Ammon's horn (tissue), 1 donor: ENCODE measurements at places on chromosomes 1 and 21.

DNA sequence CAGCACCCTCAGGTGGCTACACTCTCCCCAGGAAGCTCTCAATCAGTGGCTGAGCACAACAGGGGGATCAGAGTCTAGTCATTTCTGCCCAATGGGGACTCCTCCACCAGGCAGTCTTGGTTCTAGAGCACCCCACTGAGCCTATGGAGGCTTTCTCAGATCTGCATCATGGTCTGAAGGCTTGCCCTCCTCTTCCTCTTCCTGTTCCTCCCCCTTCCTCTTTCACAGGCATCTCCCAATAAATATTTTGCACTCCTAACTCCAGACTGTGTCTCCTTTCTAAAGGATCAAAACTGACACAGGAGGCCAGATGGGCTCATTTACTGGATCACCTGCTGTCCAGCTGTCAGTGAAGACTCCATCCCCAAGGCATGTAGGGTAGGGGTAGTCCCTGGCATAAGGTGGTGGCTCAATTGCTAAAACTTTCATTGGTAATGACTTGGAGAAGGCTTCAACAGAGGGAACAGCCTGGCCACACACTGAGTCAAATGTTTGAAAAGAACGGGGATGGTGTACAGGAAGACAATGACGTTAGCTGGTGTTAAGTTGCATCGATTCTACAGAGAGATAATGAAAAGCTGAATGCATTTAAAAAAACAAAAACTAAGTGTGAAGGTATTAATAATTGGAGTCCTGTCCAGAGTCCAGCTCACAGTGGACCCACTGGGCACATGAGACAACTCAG lies 84.2 kb upstream of the SLC2A1 start:
- no peak for DNase-seq

GRCh38 chr1:155136748-155137147 lies 1.1 kb downstream of the SLC50A1 start:
- DNase-seq = no peak

GRCh38 chr1:145846201-145846612 lies 777 bp downstream of the NUDT17 start:
- peak; percentile 18 for DNase-seq

GRCh38 chr1:164651351-164651951 lies 92.5 kb downstream of the PBX1 start:
- DNase-seq = no peak

DNA sequence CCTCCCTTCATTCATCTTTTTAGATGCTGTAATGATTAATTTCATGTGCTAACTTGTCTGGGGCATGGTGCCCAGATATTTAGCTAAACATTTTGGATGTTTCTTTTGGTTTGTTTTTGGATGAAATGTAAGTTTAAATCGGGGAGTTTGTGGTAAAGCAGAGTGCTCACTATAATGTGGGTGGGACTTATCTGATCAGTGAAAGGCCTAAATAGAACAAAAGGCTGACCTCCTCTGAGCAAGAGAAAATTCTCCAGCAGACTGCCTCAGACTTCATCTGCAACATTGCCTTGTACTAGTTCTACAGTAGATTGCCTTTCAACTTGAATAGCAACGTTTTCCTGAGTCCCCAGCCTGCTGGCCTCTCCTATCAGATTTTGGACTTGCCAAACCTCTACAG lies 183.6 kb downstream of the S1PR1 start:
- DNase-seq = no peak

DNA sequence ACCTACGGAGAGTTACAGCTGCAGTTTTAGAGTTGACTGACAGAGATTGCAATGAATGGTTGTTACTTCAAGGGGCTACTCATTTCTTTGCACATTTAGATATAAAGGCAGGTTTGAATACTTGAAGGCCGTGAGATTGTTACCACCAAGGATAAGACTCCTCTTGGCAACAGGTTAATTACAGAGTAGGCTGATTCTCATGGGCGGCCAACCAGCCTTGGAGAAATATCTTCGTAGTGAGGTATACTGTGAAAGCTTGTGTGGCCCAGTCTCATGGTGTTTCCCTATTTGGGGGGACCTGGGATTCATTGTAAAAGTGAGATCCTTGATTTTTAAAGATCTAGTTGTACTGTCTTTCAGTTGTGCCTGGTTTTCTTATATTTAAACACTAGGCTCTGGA lies 103.2 kb upstream of the OLFM3 start:
- no peak for DNase-seq

GRCh38 chr1:53959664-53960250 lies 13.6 kb downstream of the LRRC42 start:
- DNase-seq = no peak

GRCh38 chr1:109928591-109929111 lies 18.0 kb downstream of the CSF1 start:
- DNase-seq = no peak

DNA sequence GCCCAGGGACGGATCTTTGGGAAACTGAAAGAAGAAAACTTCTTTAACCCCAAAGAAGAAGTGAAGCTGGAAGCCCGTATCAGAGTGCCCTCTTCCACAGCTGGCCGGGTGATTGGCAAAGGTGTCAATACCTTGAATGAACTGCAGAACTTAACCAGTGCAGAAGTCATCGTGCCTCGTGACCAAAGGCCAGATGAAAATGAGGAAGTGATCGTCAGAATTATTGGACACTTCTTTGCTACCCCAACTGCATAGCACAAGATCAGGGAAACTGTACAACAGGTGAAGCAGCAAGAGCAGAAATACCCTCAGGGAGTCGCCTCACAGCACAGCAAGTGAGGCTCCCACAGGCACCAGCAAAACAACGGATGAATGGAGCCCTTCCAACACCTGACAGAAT lies 114.0 kb downstream of the NBPF12 start:
- no peak for DNase-seq

DNA sequence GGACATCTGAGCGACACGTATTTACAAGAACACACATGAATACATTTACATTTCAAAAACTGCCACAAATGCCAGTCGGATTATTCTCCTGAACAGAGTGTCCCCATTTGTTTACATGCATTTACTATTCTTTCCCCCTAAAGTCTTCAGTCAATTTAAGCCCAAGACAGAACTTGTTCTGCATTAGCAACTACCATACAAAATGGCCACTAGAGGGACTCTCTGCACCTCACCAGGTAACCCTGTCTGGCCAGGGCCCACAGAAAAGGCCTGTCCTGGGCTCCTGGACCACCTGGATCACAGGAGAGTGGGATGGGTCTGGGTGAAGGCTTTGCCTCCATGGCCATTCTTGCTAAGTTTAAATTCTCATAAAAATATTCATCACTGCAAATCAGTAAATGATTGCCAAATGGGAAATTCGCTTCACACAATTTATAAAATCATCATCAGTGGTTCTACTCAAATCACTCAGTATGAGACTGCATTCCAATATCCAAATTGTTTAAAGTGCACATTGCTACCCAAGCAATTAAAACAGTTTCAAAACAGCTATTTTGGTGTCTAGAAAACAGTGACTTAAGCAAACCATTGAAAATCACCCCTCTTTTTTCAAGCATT lies 12.5 kb upstream of the GUCA2A start:
- DNase-seq = peak; percentile 63

- peak; percentile 61 for DNase-seq
Observed at GRCh38 chr1:15261155-15262002, 14.4 kb downstream of the FHAD1 start.
